Naive thymus-derived CD4-positive, alpha-beta T cell (primary cell): ENCODE measurements at places on chromosomes 12 and 14. TPM values are rescaled to one million over a fixed set of nuclear protein-coding genes. Genes with fewer than 3 reads are reported as not detected.
A peak's percentile ranks its signal among the peaks of the same experiment; 100 is the strongest.

The PTPRB gene
- not detected in 2 replicates for total RNA-seq

The APOF gene
- total RNA-seq = not detected

The COL2A1 gene
- not detected in 2 replicates for total RNA-seq

The RILPL2 gene
- total RNA-seq = 5.5 TPM

The SLCO1B1 gene
- total RNA-seq = not detected

GRCh38 chr12:34396006-34396860, 373.9 kb downstream of the ALG10 start:
- no peak overlapping the region for H3K27ac ChIP-seq
- H3K4me3 ChIP-seq = no peak overlapping the region
- DNase-seq = no peak
- H3K4me1 ChIP-seq = no peaks in the 10 kb centered on the region
- no peaks in the 10 kb centered on the region for H3K36me3 ChIP-seq

DNA sequence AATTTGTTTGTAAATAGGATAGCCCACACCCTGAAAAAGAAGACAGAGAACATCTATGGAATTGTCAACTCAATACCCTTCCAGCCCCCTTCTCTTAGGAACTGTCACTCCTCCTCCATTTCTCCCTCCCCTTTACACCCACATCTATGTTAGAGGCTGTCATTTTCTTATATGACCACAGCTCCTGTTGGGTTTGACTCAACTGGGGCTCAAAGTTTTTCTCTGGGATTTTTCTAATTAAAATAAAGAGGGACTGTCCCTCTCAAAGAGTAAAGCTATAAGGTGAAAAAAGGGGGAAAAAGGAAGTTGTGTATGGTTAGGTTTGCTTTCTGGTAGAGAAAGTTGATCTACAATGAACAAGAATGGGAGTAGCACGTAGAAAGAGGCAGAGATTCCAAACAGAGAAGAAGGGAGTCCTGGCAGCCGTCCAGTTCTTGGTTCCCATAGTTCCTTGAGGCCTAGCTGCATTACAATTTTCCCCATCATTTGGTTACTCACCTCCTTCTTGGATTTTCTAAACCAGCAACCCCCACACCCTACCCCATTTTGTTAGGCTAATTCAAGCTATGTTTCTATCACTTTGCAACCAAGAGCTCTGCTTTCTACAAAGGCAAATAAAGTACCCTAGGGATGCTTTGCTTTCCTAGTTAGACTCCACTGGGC, 44.3 kb upstream of the STK38L start:
- H3K36me3 ChIP-seq = no peaks in the 10 kb centered on the region
- no peak overlapping the region for H3K27ac ChIP-seq
- H3K4me3 ChIP-seq = no peak overlapping the region
- H3K27me3 ChIP-seq = no peaks in the 10 kb centered on the region

- no peak for DNase-seq
- H3K27ac ChIP-seq = no peak overlapping the region
- peaks cover 33% of the 10 kb centered on the region for H3K27me3 ChIP-seq
- H3K4me3 ChIP-seq = no peak overlapping the region
These were observed 113.1 kb upstream of the MYL2 start for GRCh38 chr12:111033281-111034082.

DNA sequence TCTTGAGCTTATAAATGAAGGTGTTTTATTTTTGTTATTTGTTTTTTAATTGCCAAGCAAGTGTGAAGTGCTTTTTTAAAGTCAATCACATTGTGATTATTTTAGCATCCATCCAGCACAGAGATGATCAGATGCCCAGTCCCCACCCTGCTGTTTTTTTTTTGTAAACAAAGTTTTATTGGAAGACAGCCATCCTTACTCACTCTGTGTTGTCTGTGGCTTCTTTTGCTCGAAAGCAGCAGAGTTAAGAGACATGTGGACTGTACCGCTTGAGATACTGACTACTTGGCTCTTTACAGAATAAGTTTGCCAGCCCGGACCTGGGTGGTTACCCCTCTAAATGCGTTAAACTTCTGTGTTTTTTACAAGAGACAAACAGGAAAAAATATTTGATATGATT, 30.9 kb upstream of the AMN start:
- DNase-seq = no peak
- H3K27ac ChIP-seq = no peak overlapping the region
- peaks cover 84% of the 10 kb centered on the region for H3K36me3 ChIP-seq

DNA sequence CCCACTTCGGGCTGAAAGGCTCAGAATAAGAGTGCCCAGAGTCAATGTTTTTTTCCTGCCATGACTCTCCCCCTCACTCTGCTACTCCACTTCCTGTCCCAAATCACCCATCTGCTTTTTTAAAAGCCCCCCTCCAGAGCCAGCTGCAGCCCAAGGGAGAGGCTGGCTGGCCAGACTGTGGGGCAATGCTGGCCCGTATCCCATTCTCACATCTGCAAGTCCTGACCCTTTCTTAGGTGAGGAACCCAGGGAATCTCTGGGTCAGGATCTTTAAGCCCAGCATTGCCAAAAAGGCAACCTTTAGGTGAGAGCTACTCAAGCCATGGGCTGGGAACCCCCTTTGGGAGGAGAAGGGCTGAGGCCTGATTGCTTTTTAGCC, 1.7 kb upstream of the ITGA5 start:
- H3K36me3 ChIP-seq = no peaks in the 10 kb centered on the region
- H3K27me3 ChIP-seq = no peaks in the 10 kb centered on the region
- no peak overlapping the region for H3K27ac ChIP-seq
- peaks cover 34% of the 10 kb centered on the region for H3K4me1 ChIP-seq
- no peak for DNase-seq
- H3K4me3 ChIP-seq = no peak overlapping the region

DNA sequence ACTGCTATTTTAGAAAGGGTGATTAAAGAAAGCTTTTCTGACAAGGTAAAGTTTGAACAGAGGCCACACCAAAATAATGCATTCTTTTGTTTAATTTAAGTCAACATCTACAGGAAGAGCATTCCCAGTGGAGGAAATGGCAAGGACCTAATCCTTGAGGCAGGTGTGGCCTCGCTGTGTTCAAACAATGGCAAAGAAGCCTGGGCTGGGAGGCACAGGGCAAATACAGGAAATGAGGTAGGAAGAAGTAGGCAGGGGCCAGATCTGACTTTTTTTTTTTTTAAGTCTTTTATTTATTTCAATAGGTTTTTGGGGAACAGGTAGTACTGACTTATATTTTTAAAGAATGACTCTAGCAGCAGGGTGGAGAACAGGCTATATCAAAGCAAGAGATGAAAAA, 53.5 kb downstream of the ARMH4 start:
- no peak for DNase-seq
- no peak overlapping the region for H3K4me3 ChIP-seq
- H3K27me3 ChIP-seq = no peaks in the 10 kb centered on the region
- H3K27ac ChIP-seq = no peak overlapping the region
- no peaks in the 10 kb centered on the region for H3K4me1 ChIP-seq
- H3K36me3 ChIP-seq = no peaks in the 10 kb centered on the region

DNA sequence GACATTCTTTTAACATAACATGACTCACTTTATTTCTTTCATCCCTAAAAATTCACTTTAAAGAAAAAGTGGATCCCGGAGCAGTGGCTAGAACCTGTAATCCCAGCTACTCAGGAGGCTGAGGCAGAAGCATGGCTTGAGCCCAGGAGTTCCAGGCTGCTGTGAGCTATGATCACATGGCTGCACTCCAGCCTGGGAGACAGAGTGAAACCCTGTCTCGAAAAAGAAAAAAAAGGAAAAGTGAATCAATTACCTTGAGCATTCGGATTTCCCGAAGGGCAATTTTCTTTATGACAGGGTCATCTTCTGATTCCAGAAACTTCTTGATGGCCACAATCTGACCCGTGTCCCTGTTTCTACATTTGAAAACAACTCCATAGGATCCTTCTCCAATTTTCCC, 1.2 kb downstream of the CDKL1 start:
- no peak overlapping the region for H3K4me3 ChIP-seq
- no peak overlapping the region for H3K27ac ChIP-seq
- H3K4me1 ChIP-seq = no peaks in the 10 kb centered on the region
- no peaks in the 10 kb centered on the region for H3K36me3 ChIP-seq

- H3K4me3 ChIP-seq = peak overlapping the region; percentile 69
- DNase-seq = peak; percentile 20
- peak overlapping the region; percentile 80 for H3K27ac ChIP-seq
These were observed 523 bp downstream of the WSB2 start for GRCh38 chr12:118060301-118061010.

- H3K27me3 ChIP-seq = no peaks in the 10 kb centered on the region
- no peak overlapping the region for H3K4me3 ChIP-seq
- no peak for DNase-seq
- H3K36me3 ChIP-seq = peaks cover 58% of the 10 kb centered on the region
- H3K27ac ChIP-seq = no peak overlapping the region
- peaks cover 3% of the 10 kb centered on the region for H3K4me1 ChIP-seq
These were observed 52.2 kb downstream of the SSH1 start for GRCh38 chr12:108805136-108805535.
